ENCODE measurements at places on chromosomes 12 and 14. TPM values are rescaled to one million over a fixed set of nuclear protein-coding genes. Genes with fewer than 3 reads are reported as not detected.

DNA sequence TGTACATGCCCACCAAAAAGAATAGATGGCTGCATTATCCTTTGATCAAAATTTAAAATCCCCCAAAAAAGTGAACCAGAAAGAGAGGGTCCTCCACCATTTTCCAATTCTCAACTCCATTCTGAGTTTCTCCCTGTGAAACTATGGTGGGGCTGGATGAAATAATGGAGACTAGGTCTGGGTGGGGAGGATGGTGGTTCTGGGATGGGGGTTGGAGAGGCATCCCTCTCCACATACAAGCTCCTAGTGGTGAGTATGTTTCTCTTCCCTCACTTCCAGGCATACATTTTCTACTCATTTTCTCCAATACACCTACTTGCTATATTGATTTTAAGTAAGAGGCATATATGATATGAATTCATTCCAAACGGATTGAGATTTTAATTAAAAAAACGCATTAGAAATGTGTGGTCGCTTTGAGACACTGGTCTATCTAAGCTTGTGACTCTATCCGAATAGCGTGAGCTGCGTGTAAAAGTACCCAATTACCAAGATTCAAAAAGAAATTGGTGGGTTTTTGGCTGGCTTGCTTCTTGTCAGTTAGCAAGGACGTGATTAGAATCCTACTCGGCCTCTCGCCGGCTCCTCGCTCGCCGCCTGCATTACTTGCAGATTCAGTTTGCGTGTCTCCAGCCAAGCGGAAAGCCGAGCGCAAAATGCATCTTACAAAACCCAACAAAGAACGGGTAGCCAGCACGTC lies 3.4 kb downstream of the ASCL1 start:
- no peak for DNase-seq

- no peak for DNase-seq
These were observed 117.6 kb downstream of the PRKD1 start for GRCh38 chr14:29810064-29810463.

DNA sequence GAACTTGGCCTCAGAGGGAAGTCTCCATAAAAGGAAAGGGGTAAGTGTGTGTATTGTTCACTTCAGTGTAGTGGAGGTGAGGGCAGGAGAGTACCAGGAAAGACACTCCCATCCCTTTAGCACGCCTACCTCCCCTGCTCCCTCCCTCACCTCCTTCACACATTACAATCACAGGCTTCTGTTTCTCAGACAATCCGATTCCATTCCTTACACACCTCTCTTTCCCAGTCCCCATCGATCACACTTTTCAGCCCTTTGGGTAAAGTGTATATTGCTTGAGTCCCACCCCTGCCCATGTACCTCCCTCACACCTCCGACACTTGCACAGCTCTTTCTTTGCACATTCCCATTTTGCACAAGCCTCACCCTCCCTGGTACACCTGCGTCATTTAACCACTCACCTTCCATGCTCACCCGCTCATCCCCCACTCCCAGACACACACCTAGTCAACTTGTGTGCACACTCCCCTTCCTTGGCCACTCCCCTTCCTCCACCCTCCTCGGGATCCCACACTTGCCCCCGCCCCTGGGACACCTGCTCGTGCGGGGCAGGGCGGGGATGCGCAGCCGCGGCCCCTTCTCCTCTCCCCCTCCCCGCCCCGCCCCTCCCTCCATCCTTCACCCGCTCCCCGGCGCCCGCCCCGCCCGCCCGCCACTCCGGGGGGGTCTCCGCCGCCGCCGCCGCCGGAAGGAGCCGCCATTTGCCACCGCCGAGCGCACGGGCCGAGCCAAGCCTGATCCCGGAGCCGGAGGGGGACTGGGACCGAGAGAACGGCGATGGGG lies at the start of gene MARCHF9:
MARCHF9 (plus strand) TSS at position 693 of the 783 bp plus-strand sequence. CDS start 426 bp downstream, outside the sequence.
- no peak for DNase-seq

DNA sequence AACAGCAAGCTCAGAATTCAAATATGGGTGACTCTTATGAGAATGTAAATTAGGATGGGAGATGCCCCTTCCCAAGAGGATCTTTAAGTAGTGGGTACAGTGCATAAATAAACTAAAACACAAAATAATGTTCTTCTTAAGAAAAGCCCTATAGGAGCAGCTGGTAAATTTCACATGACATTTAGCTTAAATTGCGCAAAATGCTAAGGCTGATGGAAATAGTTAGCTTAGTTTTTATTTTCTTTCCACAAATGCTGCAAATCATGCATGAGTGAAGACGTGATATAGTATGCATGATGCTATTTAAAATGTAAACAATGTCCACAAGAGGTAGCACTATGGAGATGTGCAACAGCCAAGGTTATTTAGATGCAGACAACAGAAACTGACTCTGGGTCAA lies 328.1 kb downstream of the ATP23 start:
- DNase-seq: peak; percentile 51

MFAP5 gene
- 4.8 TPM for total RNA-seq

Measured in fibroblast of villous mesenchyme (primary cell).